ENCODE measurements at places on chromosomes 13 and 19.
A peak's percentile ranks its signal among the peaks of the same experiment; 100 is the strongest.

DNA sequence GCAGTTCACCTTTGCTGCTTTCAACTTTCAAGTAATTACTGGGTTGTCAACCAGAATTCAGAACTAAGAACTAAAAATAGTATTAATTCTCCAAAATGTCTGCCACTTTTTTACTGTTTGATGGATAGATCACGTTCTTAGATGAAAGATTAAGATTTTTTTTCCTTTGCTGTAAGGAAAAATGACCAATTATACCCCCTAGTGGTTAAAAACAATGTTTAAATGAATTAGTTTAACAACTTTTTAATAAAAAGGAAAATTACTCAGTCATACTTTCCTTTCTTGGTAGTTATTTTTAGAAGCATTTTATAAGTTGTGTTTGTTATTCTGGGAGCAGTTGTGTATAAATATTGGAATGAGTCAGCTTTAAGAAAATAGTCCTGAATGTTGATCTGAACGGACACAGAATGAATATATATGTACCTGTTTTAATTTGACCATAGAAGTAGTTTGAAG is 4.6 kb downstream of the TM9SF2 start:
- DNase-seq: no peak

DNA sequence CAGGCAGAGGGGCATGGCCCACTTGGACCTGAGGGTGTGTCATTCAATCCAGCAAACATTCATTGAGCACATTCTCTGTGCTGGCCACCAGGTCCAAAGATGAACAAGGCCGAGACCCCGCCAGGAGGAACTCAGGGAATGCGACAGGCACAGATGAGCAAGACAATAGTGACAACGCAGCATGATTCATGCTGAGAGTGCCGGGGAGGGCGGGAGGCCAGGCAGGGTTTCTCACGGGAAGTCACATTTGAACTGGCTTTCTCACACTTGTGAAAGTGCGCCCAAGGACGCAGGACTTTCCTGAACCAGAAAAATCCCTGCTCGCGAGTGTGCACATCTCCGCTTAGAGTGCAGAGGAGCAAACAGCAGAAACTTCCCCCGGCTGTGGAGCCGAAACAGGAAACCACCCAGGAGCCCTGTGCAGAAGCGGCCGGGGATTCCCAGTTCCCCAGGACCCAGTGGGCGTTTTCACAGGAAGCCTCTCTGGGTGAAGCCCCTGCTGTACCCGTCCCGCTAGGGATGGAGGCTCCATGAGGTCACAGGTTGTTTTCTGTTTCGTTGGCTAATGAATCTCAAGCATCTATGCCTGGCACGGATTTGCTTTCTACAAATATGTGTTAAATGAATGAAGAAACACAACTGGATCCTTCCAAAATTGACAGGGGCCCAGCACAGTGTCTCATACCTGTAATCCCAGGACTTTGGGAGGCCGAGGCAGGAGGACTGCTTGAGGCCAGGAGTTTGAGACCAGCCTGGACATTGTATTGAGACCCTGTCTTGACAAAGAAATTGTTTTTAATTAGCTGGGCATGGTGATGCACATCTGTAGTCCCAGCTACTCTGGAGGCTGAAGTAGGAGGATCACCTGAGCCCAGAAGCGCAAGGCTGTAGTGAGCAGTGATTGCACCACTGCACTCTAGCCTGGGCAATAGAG is 68.4 kb upstream of the TM9SF2 start:
- peak; percentile 72 for DNase-seq

DNA sequence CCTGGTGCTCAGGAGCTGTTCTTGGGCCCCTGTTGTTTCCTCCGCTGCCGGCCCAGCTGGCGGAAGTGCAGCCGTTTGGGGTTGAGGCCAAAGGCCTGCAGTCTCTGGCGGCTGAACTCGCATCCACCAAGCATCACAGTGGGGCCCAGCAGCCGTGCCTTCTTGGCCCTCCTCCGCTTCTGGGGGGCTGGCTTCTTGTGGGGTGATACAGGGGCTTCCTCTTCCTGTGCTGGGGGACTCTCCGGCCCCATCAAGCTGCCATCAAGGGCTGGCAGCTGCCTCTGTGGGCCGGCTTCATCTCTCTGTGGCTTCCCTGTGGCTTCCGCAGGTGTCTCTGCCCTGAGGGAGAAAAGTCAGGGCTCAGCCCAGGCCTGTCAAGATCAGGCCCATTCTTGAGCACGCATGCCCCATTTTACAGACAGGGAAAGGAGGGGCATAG is 10.3 kb downstream of the ATG4D start:
- peak; percentile 79 for DNase-seq

- DNase-seq: no peak
These were observed 17.2 kb upstream of the TIMM50 start for GRCh38 chr19:39463403-39463802.

DNA sequence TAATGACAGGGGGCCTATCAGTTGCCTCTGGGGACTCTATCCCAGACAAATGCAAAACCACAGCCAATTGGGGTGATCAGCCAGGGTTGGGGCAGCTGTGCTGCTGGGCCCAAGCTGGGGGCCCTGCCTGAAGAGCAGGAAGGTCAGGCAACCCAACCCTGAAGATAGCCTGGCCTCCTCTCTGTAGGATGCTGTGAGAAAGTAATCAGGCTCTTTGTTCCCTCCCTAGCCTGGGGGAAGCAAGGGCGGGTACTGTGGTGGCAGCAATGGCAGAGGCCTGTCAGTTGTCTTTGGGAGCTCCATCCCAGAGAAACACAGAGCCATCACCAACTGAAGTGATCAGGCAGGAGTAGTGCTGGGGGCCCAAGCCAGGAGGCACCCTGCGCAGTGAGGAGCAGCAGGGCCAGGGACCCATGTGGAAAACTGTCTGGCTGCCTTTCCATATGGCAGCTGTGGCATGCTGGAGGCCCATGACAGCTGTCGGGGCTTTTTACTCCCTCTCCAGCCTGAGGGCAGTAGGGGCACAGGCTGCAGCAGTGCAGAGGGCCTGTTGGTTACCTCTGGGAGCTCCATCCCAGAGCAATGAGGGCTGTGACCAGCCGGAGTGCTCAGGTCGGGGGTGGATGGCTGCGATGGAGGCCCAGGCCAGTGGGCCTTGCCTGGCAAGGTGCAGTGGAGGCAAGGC is 73.6 kb upstream of the ATP12A start:
- no peak for DNase-seq

GRCh38 chr13:113562085-113562749 is 22.3 kb upstream of the TFDP1 start:
- peak; percentile 31 for DNase-seq

GRCh38 chr19:55206664-55207500 is 2.4 kb downstream of the PTPRH start:
- no peak for DNase-seq

DNA sequence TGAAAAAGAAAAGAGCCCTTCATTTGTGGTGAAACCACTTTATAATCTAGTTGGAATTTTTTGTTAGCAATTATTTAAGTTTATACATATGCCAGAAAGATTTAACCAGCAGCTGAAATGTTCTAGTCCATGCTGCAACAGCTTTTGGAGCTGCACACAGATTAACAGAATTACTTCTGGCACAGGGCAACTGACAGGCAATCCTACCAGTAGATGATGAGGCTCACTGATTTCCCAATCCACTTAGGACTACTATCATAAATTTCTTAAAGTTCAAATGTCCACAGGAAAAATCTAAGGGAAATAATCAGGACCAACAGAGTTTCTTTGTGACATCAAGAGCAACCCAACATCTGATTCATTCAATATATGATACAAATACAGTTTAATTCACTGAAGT is 78.8 kb downstream of the CRYL1 start:
- DNase-seq: no peak

- DNase-seq: no peak
These were observed 1.6 kb downstream of the LSM7 start for GRCh38 chr19:2326699-2327360.

GRCh38 chr13:111975539-111976473 is 91.1 kb upstream of the SOX1 start:
- DNase-seq: no peak

GRCh38 chr19:30731591-30731990 is 359.4 kb downstream of the ZNF536 start:
- no peak for DNase-seq

DNA sequence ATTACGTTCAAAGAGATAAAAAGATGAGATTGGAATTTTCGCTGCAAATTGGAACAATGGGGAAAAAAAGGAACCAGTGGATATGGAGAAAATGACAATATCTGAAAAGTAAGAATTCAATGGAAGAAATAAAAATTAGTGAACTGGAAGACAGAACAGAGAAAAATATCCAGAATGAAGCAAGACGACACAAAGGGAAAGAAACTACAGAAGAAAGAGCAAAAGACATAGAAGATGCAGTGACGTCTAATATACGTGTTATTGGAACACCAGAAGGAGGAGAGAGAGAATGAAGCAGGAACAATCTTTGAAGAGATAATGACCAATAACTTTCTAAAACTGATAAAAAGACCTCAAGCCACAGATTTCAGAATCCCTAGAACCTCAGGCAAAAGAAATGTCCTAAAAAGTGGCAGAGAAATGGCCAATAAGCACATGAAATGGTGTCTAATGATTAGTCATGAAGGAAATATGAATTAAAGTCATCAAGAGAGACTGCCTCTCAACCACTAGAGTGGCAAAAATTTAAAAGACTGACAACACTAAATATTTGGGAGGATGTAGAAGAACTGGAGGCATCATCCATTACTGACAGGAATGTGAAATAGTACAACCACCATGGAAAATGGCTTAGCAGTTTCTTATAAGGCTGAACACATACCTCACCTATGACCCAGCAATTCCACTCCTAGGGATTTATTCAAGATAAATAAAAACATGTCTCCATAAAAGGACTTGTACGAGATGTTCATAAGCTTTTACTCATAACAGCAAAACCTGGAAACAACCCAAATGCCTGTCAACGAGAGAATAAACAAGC is 56.5 kb downstream of the GADD45B start:
- no peak for DNase-seq

- DNase-seq: no peak
These were observed 281.4 kb downstream of the ABCC4 start for GRCh38 chr13:95019886-95020285.

- peak; percentile 29 for DNase-seq
These were observed 18.9 kb upstream of the ZSCAN5A start for GRCh38 chr19:56333506-56333905.

DNA sequence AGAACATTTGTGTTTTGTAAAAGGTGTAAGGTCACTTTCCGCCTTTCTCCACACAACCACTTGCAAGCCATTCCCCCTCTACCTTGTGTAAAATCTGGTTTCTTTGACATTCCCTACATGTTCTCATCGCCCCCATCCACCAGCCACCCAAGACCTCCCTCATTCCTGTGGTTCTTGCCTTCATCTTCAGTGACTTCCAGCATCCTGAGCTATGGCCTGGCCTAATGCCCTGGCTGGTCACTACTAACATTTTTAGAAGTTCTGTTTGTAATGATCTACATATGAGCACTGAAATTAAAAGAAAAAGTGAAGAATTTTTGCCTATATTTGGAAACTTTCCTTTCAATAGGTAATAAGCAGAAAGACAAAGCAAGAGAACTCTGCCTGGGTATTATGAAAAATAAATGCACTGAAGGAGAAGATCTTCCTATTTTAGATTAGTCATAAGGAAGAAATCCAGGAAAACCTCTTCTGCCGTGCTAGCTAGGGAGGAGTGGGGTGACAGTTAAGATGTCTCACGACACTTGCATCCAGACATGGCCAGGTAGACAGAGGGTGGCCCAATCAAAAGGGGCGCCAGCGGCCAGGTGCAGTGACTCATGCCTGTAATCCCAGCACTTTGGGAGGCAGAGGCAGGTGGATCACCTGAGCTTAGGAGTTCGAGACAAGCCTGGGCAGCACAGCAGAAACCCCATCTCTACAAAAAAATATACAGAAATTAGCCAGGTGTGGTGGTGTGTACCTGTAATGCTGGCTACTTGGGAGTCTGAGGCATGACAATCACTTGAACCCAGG is 28.1 kb upstream of the MPHOSPH8 start:
- DNase-seq: no peak

DNA sequence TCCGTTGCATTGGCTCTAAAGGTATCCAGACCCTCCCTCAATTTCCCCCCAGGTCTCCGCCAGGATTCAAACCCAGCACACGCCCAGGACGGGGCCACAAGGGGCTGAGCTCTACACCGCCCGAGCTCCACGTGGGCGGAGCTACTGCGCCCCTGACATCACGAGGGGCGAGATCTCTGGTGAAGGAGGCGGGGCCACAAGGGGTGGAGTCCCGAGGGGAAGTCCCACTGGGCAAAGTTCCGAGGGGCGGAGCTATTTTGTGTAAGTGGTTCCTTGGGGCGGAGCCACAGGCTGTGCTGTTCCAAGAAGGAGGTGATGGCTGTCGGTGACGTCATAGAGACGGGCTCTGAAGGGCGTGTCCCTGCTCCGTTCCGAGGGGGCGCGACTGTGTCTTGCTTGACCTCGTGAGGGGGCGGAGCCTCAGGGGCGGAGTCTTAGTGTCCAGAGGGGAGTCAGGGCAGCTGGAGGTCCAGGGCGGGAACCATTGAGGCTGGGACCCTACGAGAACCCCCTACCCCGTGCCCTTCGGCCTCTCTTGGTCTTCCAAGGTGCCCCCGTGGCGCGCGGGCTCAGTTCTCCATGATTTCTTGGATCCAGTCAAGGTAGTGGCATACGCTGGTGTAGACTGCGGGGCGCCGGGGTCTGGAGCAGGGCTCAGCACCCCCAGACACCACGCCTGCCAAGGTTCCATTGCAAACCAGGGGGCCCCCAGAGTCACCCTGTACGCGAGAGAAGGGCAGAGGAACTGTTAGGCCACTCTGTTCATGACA is 1.3 kb upstream of the KLK8 start:
- no peak for DNase-seq

DNA sequence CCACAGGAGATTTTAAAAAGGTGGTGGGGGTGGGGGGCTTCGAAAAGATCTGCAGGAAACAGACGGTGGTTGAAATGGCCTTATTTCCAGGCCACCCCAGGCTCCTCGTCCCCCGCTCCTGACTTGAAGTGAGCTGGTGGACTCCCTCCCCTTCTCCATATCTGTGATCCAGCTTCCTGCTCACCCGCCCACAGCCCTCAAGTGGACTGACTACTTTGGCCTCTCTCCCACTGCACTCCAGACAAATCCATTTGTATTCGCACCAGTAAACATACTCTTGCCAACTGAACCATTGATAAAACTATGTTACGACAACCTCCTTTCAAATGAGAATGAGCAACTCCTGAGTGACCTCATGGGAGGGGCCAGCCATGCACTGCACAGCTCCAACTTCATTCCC is 259.5 kb downstream of the COL4A1 start:
- DNase-seq: no peak

GRCh38 chr19:8192221-8192820 is 16.8 kb upstream of the CERS4 start:
- no peak for DNase-seq

GRCh38 chr19:45911291-45911690 is 3.3 kb downstream of the NANOS2 start:
- no peak for DNase-seq

- DNase-seq: no peak
These were observed 80.5 kb upstream of the VSTM2B start for GRCh38 chr19:29445246-29445645.

- DNase-seq: no peak
These were observed 1.5 kb downstream of the IFNL4 start for GRCh38 chr19:39246951-39247669.
